ENCODE measurements at places on chromosomes 1 and 21.

DNA sequence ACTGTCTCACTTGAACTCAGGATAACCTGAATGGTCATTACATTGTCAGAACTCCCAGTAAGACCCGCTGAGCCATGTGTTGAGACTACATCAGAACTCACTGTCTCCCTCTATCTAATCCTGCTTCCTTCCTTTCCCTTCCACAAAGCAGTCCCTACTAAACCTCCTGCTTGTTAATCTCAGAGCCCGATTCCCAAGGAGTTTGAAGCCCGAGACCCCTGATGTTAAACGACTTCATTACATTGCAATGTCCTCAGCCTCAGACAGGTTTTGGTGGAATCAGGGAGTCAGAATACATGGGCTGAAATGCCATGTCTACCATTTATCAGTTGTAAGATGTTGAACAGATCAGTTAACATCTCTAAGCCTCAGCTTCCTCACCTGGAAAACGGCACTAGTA is 682.4 kb downstream of the ADGRL2 start:
- DNase-seq, result no peak

- DNase-seq, result no peak
Observed at GRCh38 chr1:221097479-221098281, 218.4 kb downstream of the HLX start.

- peak; percentile 87 for DNase-seq
Observed at GRCh38 chr1:64495878-64496277, 25.9 kb downstream of the CACHD1 start.

GRCh38 chr1:61337441-61337951 is 255.1 kb downstream of the NFIA start:
- DNase-seq, result no peak

DNA sequence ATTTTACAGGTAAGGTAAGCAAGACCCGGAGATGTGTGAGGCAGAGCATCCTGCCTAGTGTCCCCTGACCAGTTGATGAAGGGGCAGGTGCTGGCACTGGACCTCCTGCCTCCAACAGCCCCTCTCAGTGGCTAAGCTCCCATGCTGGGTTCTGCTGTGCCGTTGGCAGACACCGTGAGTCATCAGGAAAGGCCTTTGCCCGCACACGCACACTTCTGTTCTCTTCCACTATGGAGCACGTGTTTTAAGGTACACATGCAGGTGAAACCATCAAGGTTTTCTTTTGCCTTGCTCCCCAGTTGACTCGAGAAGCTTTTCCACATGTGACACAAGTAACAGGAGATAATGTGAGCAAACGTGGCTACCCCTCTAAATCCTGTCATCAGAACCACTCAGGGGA is 207.9 kb downstream of the RRAGC start:
- no peak for DNase-seq

DNA sequence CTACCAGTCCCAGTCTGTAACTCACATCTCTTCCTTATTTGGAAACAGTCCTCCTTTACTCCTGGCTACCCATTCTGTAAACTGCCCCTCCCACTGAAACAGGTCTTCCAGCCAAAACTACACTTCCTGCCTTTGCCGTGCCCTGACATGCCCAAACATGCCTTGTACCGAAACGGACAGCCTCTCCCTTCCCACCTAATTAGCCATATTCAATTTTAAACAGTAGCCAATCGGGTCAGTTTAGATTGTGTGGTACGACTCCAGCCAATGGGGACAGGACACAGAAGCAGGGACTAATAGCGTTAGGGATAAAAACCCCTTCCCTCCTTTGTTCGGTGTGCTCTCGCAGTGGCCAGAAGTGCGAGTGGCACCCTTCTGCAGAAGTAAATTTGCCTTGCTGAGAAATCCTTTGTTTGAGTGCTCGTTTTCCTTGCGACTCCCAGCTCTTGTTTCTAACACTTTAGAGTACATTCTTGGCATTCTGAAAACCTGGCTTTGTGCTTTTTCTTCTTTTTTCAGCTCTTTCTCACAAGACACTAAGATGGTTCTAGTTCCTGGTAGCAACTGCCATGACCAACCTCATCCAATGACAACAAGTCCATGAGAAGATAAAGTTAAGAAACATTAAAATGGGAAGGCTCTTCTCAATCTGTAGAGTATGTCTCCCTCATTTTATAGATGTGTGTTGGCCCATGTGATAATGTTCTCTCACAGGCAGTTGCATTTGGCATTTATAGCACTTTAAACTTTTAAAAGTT is 325.1 kb upstream of the GREM2 start:
- DNase-seq, result no peak

DNA sequence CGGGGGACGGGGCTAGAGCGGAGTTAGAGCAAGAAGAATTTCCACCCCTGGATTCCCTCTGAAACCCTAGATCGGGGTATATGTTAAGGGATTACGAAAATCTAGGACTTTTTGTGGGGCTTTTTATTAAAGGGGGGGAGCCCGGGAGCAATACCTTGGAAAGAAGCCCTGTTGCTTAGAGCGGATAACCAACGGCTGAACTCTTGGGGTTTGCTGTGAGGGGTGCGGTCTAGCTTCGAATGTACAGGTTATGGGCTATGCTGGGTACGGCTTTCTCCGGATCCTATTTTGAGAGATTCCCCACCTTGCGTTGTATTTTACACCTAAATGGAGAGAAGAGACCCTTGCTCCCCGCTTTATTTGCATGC is 626 bp downstream of the DYRK3 start:
- DNase-seq, result no peak

- no peak for DNase-seq
Observed at GRCh38 chr1:111577814-111578213, 41.8 kb upstream of the RAP1A start.

DNA sequence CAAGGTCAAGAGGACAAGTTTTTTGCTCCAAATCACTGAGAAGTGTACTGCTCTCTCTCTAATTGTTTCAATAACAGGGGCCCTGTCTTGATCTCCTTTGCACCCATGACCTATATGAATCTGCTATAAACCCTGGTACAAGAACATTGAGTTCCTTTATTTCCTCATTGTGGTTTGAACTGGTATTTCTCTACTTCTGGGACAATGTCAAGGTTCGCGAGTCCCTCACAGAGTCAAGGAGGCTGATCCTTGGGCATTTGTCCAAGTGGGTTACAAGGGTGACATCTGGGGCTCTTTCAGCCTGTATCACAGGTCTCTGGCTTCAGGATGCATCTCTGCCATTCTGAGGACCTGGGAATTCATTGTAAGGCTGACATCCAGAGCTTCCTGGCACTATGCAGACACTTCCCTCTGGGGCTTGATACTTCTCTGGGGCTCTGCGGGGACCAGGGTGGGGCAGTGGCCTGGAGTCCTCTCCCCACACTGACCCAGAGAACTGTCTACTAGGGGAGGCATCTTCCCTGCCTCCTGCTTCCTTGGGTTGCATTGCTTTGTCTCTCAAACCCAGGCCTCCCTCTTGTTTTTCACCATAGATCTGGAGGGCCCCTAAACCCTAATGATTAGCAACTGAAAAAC is 22.5 kb upstream of the ZNF648 start:
- no peak for DNase-seq

- DNase-seq, result no peak
Observed at GRCh38 chr21:30482130-30482529, 2.0 kb upstream of the KRTAP19-1 start.

GRCh38 chr1:6691507-6691906 is 10.1 kb downstream of the DNAJC11 start:
- DNase-seq, result no peak

- DNase-seq, result no peak
Observed at GRCh38 chr1:160797271-160797709, 1.3 kb downstream of the LY9 start.

DNA sequence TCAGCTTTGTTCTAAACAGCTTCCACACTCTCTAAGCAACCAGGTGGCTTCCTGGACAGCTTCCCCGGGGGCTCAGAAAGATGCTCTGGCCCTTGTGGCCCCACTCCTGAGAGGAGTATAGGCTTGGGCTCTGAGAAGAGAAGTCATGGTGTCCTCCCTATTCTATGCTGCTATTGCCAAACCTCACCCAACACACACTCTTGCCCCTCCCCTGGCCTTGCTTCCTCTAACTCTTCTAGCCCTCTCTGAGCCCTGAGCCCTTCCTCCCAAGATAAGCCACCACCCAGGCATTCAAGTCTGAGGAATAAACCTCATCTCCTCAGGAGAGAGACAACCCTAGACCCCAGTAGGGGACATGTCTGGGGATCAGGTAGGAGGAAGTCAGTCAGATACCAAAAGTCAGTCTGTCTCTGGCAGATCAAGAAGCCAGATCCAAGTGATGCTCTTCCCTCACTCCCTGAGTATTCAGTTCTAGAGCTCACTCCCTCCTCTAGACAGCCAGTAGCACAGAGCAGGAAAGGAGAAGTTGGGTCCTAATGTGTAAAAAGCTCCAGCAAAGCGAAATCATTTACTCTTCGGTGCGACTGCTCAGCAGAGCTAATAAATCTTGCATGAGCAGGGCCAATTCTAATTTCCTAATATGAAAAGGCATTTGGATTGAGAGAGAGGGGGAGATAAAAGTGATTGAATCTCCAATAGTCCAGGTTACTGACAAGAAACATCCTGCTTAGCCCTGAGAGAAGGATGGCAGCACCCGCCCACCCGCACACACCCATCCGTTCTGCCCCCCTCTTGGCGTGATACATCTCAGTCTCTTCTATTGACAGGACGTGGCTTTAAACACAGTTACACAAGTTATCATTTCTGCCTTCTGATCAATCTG is 50.5 kb downstream of the DMAP1 start:
- no peak for DNase-seq

DNA sequence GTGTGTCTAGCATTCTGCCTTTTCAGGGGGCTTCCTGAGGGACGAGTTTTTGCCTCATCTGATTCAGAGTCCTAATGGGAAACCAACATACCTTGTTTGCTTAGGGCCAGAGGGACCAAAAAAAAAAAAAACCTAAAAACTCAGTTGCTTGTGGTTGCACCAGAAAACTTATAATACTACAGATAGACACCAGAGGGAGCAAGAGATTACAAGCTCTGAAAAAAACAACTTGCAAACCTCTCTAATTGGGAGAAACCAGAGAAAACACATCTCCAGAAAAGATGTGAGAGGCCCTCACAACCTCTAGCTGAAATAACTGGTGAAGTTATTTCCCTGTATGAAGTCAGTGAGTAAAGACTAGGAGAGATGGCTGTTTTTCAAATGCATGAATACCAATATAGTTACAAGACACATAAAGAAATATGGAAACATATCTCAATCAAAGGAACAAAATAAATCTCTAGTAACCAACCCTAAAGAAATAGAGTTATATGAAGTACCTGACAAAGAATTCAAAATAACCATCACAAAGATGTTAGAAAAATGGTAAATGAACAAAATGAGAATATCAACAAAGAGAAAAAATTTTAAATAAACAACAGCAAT is 233.7 kb upstream of the NFIA start:
- peak; percentile 48 for DNase-seq

DNA sequence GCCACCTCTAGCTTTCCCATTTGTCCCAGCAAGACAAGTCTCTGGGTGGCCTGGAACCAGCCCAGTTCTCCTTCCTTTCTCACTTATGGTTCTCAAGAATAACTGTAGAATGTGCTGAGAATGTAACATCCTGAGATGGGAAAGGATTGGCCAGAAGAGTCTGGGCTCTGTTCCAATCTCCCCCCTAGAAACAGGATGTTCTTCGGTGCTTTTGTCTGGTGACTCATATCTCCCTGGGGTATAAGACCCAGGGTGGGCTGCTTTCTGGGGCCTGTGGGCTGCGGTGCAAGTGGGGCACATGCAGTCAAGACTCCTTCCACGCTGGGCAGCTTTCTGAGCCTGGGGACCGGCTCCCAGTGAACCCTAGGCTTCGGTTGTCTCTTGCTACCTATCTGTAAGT is 251.2 kb upstream of the POU3F1 start:
- DNase-seq, result no peak

GRCh38 chr1:245516284-245516759 is 361.5 kb downstream of the KIF26B start:
- no peak for DNase-seq

DNA sequence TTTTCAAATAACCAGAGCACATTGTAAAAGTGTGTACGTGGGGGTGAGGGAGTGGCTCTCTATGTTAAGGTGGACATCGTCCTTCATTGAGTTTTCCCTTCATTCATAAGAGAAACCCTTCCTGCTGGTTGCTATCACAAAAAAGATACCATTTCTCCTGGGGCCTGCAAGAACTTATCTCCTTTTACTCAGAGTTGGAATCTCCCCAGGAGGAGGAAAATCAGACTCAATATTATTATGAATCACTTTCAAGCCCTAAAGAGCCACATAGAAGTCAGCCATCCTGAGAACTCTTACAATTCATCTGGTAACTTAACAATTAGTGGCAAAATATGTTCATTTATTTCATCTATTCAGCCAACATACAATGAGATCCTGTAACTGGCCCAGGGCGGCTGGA is 27.1 kb upstream of the TGFBR3 start:
- DNase-seq, result no peak

DNA sequence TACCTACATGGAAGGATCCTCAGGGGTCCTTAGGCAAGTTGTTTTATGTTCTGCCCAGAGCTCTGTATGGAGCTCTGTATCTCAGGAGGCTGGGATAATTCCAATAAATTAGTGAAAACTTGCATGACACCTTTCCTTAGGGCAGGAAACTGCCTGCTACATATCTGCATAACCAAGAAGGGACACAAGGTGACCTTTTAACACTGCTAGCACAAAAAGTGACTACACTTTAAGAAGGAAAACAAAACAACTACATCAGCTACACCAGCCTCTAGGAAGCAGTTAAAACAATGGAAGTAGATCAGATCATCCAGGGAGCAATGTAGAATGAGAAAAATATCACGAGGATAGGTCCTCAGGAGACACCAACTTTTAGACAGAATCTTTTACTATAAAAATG is 93.9 kb downstream of the TNFSF18 start:
- DNase-seq, result no peak

DNA sequence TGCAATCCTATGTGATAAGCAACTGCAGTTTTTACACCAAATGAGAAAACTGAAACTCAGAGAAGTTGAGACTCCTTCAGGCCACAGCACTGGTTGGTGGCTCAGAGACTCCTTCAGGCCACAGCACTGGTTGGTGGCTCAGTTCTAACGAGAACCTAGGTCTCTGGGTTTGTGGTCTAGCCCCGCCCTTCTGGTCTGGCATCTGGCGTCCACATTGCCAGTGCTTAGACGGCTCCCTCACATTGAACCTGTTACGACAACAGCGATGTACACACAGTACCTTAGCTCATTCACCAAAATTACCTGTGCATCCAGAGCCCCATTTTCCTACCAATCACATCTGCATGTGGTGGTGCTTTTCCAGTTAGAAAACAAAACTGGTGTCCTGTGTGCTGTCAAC is 66.1 kb downstream of the NID1 start:
- no peak for DNase-seq
